NK-92 treated with Interleukin-12 subunit alpha and Interleukin-12 subunit beta, amount 100 ng/mL, for 24 hours (cell line): ENCODE measurements at places on chromosomes 2 and 18.

- DNase-seq: no peak
Observed at GRCh38 chr2:39050109-39050508, 70.7 kb downstream of the SOS1 start.

GRCh38 chr2:218400167-218400929, 680 bp downstream of the CTDSP1 start:
- DNase-seq: no peak

- DNase-seq: no peak
Observed at GRCh38 chr2:237669628-237670392, 42.4 kb downstream of the LRRFIP1 start.

GRCh38 chr2:45193581-45193980, 184.3 kb upstream of the SIX2 start:
- no peak for DNase-seq

DNA sequence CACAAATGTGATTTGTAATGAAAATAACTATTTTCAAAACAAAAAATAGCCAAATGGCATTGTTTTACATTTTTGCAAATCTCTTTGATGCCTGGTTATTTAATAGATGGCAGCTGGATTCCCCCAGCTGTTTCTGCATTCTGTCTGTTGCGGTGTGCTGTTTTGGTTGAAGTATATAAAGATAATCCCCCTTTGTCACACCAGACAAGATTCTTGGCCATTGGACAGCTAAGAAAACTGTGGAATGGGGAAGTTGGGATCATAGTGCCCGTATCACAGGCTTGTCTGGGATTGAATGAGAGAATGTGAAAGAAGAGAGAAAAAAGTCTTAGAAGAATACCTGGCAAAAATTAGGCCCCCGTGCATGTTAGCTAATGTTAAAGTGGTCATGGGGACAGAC, 19.5 kb upstream of the LYPD6B start:
- DNase-seq: no peak

DNA sequence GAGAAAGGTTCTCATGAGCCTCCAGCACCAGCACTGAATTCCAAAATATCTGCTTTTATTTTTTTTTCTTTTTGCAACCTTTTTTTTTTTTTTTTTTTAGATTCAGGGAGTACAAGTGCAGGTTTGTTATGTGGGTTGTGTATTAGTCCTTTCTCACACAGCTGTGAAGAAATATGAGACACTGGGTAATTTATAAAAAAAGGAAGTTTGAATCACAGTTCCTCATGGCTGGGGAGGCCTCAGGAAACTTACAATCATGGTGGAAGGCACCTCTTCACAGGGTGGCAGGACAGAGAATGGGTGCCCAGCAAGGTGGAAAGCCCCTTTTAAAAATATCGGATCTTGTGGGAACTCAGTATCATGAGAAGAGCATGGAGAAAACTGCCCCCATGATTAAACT, 7.9 kb upstream of the TMX3 start:
- DNase-seq: no peak

DNA sequence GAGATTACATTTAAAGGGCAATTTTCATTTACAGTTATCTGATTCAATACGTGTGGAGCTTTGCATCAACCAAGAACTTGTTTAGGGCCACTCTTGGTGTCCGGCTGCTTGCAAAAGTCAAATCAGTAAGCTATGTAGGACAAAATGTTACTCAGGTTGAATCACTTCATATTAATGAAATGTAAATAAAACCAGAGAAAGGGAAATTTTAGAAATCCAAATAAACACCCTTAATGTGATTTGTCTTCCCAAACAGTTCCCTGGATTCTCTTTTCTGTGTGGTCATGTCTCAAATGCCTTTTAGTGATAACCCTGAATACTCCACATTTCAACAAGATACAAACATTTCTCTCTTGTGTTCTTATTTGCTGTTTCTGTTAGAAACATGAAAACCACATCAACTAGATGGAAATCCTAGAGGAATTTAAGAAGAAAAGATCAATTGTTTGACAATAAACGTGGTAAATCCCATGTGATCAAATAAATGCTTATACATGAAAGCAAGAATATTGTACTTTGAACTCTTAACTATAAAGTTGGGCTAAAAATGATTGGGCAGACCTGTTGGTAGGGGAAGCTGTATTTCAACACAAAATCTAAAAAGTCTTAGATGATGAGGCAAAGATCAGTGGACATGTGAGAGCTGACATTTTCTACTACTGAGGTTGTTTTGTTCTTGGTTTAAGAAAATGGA, 101.3 kb downstream of the CDC42EP3 start:
- DNase-seq: no peak

- DNase-seq: no peak
Observed at GRCh38 chr2:217912098-217913024, 90.4 kb downstream of the TNS1 start.

- peak; percentile 29 for DNase-seq
Observed at GRCh38 chr2:98569197-98569793, 39.0 kb downstream of the COA5 start.

DNA sequence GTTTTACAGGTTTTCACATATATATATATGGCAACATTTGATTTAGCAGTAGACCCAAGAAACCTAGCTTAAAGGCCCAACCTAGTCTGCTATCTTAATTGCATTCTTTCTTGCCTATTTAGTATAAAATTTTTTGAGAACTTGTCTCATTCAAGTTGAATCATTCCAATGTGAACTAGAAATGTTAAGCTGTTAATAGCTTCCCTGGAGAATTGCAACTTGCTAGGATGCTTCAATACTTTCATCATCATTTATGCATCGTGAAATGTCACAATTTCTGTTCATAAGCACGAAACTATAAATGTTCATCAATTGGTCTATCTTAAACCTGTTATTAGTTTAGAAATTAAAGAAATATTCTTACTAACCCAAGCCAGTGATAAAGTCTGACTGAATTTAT, 217.6 kb downstream of the BABAM2 start:
- no peak for DNase-seq

- DNase-seq: no peak
Observed at GRCh38 chr2:74321737-74322136, 21.5 kb downstream of the SLC4A5 start.

GRCh38 chr2:25685741-25686140, 12.4 kb upstream of the DTNB start:
- no peak for DNase-seq

DNA sequence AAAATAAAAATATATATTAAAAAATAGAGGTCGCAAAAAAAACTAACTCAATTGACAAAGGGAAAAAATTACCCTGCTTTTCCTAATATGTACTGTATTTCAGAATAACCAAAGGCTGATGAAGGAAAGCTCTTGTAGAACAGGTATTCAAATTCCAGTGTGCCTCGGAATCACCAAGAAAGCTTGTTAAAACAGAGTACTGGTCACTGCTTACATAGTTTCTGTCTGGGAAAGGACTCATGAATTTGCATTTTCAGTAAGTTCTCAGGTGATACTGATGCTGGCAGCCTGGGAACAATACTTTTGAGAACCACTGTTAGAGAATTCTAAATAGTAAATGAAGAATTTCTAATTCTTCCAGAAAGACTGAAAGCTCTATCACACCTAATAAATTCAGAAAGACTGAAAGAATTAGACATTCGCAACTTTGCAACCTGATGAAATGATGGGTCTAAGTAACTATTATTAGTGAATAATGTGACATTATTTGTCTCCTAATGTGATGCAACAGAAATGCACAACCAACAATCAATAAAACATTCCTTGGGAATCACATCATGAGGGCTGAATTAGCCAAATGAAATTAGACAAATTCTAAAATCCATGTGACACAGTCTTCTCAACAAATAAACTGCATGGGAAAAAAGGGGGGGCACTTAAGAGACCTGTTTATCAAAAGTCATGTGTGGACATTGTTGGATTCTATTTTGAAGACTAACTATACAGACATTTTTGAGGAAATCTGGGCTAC, 21.9 kb downstream of the RPRD1A start:
- no peak for DNase-seq

DNA sequence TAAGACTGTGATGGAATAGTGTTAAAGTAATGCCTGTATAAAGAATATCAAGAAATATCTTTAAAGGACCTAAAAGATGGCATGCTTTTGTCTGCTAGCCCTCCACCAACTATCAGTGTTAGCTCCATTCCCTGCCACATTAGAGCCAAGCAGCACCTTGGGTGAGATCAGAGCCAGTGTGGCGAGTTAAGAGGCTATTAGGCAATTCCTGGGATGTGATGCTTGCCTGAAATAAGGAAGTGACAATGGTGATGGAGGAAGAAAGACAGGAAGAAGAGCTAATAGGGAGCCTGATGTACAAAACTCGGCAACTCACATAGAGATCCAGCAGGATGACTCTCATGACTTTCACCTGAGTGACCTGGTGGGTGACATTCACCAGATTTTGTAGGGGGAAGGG, 143.5 kb downstream of the ZEB2 start:
- no peak for DNase-seq

DNA sequence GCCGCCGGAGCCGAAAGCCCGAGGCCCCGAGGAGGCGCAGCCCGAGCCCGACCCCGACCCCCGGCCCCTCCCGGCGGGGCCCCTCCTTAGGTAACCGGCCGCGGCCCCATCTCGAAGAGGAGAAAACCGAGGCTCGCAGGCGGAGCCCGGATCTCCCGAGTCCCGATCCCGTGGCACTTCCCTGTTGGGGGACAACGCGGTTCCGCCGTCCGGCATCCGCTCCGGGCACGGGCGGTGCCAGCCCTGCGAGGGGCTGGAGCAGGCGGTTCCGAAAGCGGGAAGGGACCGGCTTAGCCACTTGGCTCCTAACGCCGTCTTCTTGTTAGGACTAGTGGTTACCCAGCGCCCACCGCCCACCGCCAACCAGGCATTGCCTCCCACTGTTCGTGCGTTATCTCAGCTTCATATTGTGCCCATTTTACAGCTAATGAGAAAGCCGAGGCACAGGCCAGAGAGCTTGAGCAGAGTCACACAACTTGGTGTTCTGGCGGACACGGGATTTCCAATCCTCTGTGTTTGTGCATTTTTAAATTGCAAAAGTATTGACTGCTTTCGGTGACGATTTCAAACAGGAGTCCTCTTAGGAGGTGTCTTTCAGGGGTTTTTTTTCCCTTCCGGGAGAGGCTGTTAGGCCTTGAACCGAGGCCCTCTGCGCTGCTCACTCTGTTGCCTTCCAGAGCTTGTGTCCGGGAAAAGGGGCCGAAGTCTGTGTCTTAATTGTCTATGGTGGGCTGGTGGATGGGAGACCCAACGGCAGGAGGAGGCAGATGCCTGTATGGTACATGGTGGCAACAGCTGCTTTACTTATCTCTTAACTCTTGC, 562 bp downstream of the CENPA start:
- no peak for DNase-seq

GRCh38 chr2:43438858-43439655, 156.8 kb downstream of the THADA start:
- DNase-seq: no peak

GRCh38 chr2:240948905-240949790, 43.0 kb downstream of the CROCC2 start:
- DNase-seq: no peak

DNA sequence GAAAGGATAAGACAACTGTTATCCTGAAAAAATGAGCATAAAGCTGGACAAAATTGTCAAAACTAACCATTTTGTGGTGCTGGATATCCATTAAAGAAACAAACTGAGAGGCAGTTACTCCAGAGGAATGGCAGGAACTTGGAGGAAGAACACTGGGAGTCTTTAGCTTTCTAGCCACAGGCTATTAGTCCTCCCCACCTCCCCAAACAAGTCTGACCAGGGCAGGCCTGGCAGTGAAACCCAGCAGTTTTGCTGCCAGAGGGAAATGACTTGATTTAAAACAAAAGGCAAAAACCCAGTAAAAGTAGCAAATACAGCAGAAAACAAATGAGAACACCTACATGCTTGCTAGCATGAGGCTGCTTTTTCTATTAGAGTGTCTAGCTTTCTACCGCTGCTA, 34.9 kb downstream of the OSBPL1A start:
- DNase-seq: no peak

- DNase-seq: no peak
Observed at GRCh38 chr2:11391942-11392266, 47.5 kb upstream of the ROCK2 start.

DNA sequence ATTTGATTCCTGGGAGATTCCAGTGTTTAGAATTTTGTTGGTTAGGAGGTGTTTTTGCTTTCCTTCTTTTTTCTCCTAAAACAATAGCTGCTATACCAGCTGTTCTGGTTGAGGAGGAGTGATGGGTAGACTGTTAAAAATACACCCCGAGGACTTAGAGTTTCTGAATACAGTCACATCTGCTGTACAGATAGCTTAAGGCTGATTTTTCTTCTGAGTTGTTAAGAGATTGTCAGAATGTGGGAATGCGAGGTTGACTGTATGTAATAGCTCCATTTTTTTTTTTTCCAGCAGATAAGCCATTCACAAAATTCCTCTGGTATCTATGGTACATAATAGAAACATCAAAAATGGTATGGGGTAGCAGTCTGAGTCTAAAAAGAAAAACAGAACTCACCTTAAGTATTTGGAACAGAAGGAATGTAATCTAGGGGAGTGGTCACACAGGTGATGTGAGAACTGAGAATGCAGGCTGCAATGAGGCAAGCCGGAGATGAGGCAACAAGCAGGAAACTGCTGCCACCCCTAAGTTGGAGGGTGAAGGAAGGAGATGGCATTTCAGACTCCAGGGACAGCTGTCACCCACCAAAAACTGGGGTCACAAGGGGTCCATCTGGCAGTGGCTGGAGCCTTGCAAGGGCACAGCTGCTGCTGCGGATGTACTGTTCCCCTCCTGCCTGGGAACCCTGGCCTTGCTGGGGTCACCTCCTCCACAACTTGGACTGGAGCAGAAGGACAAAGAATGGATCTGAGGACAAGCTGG, 2.4 kb downstream of the DGKD start:
- DNase-seq: peak; percentile 21

DNA sequence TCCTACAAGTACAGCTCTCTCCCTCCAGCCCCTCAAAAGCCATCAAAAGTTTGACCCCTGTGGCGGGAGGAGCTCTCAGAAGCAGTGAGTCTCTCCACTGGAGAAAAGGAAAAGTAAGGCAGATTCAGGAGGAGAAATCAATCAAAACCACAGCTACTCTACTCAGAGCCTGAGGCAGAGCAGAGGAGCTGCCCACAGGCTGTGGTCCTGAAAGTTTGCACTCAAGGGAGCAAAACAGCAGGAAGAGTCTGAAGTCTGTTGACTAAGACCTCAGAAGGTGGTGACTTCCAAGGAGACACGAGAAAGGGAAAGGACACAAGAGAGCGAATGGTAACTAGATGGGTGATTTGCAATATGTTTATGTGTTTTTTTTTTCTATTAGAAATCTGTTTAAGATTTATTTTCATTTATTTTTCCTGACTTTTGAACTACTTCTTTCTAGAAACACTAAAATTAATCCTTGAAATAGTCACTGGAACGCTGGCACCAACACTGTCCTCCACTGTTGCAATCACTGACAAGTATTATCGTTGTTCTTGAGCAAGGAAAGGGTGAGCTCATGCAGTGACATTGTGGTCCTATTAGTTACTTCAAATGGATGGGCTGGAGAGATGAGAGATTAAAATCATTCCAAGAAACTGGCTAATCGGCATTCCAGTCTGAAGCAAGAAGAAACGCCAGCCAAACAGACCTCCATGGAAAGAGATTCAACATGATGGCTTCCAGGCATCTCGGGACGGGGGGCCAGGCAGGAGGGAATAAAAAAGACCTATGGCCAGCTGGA, 35.8 kb downstream of the PID1 start:
- DNase-seq: no peak
